ENCODE measurements at places on chromosomes 12 and 14.

- DNase-seq, result no peak
Measured at GRCh38 chr14:100146531-100147091, 12.8 kb downstream of the DEGS2 start.

DNA sequence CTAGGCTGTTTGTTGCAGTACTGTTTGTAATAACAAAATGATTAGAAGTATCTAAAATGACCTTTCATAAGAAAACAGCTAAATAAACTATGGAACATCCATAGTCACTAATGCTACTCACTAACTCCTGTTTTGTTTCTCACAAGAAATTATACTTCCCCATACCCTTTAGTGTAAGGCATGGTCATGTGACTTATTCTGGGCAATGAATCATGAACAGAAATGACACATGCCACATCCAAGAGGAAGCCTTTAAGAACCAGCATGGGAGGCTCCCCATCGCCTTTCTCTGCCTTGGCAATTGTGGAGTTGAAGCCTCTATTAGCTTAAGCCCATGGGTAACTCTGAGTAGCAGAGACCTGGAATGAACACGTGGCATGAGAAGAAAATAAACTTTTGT is 49.3 kb downstream of the KSR2 start:
- no peak for DNase-seq

- DNase-seq, result no peak
Measured at GRCh38 chr14:22812744-22813143, 2.5 kb downstream of the SLC7A7 start.

- DNase-seq, result no peak
Measured at GRCh38 chr14:97634751-97635150, 837.6 kb downstream of the VRK1 start.

GRCh38 chr12:80627782-80628181 is 79.7 kb upstream of the MYF6 start:
- DNase-seq, result no peak

GRCh38 chr12:59980476-59980875 is 384.6 kb downstream of the SLC16A7 start:
- no peak for DNase-seq

- no peak for DNase-seq
Measured at GRCh38 chr12:113392988-113393579, 10.6 kb downstream of the SDS start.

DNA sequence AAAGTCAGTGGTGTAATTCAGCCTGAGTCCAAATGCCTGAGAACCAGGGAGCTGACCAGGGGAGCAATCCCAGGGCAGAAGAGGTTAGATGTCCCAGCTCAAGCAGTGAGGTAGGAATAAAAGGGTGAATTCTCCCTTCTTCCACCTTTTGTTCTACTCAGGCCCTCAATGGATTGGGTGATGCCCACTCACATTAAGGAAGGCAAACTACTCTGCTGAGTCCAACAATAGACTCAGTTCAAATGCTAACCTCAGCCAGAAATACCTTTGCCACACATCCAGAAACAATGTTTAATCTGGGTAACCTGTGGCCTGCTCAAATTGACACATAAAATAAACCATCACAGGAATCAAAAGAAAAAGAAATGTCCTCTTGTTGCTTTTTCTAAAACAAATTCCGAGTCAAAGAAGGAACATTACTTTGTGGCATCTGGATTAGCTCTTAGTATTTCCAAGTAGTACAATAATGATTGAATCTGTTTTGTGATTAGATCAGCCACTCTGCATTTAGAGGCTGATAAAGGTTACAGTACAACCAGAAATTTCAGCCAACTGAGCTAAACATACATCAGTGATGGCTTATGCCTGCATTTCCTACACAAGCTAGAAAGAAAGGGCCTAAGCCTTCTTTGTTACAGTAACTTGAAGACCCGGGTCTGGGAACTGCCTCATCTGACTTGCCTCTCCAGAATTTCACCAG is 43.6 kb upstream of the TRIM9 start:
- no peak for DNase-seq

GRCh38 chr14:91330856-91331255 is 86.4 kb upstream of the GPR68 start:
- DNase-seq, result no peak

GRCh38 chr12:65500091-65500900 is 221.8 kb downstream of the MSRB3 start:
- no peak for DNase-seq

All from effector CD4-positive, alpha-beta T cell (primary cell).